Esophagus muscularis mucosa (tissue), 4 donors: ENCODE measurements at places on chromosomes 4 and X. TPM values are rescaled to one million over a fixed set of nuclear protein-coding genes. Genes with fewer than 3 reads are reported as not detected.

GRCh38 chr4:133355633-133356032, 206.5 kb downstream of the PCDH10 start:
- no peak overlapping the region for H3K27ac ChIP-seq
- no peaks in the 10 kb centered on the region for H3K36me3 ChIP-seq
- no peak overlapping the region for H3K4me3 ChIP-seq
- no peak for DNase-seq

The HTRA3 gene
- total RNA-seq = 59.8 TPM

The EOLA2 gene
- total RNA-seq = 24.0 TPM

The CNKSR2 gene
- total RNA-seq = 7.4 TPM
